ENCODE measurements at places on chromosomes 7 and 10. TPM values are rescaled to one million over a fixed set of nuclear protein-coding genes. Genes with fewer than 3 reads are reported as not detected.

Gene IDI2
- not detected for total RNA-seq

Gene FKBP6
- not detected for total RNA-seq

Gene XRCC2
- total RNA-seq = 8.7 TPM

Gene NPFFR1
- total RNA-seq = 2.1 TPM

Gene SFTPA1
- not detected for total RNA-seq

Gene GIMAP7
- total RNA-seq = 14.6 TPM

Gene LIPM
- not detected for total RNA-seq

Gene MRPS33
- 15.3 TPM for total RNA-seq
